Stimulated activated CD8-positive, alpha-beta memory T cell treated with anti-CD3 and anti-CD28 coated beads, Interleukin-15, amount 100 ng/mL, for 1 hour (primary cell): ENCODE measurements at places on chromosomes 7 and 10.
A peak's percentile ranks its signal among the peaks of the same experiment; 100 is the strongest.

- DNase-seq, result peak; percentile 46
These were observed 3.0 kb upstream of the DLX5 start for GRCh38 chr7:97027427-97028234.

- no peak for DNase-seq
These were observed 33.7 kb downstream of the R3HCC1L start for GRCh38 chr10:98168147-98168546.

GRCh38 chr7:3370068-3370830 lies 69.2 kb downstream of the SDK1 start:
- no peak for DNase-seq

GRCh38 chr7:67462781-67463191 lies 466.2 kb downstream of the TYW1 start:
- no peak for DNase-seq

GRCh38 chr7:157506268-157506667 lies 169.5 kb downstream of the DNAJB6 start:
- no peak for DNase-seq

DNA sequence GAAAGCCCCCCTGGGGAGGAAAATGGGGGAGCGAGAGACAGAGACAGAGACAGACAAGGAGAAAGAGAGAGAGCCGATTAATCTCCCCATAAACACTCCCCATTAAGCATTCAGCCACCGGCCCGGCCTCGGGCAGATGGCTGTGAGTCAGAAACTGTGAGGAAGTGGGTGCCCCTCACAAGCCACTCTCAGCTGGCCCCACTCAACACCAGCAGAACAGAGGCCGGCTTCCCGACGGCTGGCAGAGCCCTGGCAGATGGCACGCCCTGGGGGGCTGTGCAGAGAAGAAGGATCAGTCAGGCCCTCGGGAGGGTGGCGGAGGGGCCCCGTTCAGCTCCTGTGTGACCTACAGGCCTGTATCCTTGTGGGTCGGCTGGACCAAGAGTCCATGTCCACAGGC lies 41.2 kb downstream of the CAMK2B start:
- no peak for DNase-seq

DNA sequence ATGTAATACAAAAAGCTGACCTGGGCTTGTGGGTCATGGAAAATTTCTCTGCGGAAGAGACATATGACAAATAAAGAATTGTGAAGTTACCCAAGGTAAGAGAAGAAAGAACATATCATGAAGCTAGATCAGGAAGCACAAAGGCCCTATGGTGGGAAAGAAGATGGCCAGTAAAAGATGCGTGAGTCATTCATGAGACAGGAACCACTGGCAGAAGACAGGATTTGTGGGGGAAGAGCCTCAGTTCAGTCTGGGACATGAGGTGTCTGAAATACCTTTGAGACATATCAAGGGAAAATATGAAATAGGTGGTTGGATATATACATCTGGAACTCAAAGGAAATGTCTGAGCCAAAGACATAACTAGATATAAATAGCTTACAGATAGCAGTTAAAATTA lies 27.7 kb upstream of the AMPH start:
- no peak for DNase-seq

DNA sequence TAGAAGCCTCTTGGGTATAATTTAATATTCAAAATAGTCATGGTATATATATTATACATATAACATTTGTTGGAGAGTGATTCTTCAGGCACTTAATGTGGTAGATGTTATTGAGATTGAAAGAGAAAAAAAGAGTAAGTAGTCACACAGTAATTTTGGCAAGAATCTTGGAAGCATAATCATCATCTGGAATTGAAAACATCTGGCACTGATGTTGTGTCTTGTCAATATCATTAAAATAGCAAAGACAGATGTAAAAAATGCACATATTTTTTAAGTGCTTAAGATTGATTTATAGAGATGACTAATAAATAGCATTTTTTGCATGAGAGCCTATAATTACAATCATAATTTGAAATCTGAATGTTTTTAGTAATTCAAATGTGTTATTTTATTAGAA lies 9.5 kb downstream of the SEMA3D start:
- DNase-seq, result no peak

GRCh38 chr7:17618652-17618974 lies 320.2 kb downstream of the AHR start:
- DNase-seq, result no peak

- DNase-seq, result no peak
These were observed 4.7 kb downstream of the DNAH11 start for GRCh38 chr7:21547501-21547900.

DNA sequence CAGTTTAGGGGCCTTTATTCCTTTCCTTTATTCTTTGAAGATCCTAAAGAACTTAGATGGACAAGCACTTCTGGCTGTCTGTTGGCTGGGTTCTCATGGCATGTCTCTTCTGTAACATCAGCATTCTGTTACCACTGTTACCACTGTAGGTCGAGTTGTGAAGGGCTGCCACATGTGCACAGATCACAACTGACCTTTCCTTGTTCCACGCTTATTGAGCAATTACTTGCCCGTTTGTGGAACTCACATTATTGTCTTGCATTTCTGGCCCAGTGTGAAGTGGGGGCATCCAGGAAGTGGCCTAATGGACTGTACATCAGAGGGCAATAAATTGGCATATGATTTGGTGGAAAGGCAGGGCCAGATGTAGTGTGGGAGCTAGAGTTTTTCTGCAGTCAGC lies 23.7 kb downstream of the GBF1 start:
- DNase-seq, result no peak

DNA sequence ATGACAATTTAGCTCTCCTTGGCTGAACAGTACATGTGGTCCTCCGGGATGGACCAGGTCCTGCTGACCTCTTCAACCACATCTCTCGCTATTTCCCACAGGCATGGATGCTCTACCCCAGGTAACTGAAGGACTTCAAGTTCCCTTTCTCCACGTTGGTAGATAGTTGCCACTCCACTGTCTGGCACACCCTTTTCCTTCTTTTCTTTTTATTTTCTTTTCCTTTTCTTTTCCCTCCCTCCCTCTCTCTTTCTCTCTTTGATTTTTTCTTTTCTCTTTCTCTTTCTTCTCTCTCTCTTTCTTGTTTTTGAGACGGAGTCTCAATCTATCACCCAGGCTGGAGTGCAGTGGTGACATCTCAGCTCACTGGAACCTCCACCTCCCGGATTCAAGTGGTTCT lies 2.8 kb upstream of the ACBD7 start:
- no peak for DNase-seq

GRCh38 chr7:27193335-27194001 lies 6.4 kb downstream of the HOXA13 start:
- no peak for DNase-seq

DNA sequence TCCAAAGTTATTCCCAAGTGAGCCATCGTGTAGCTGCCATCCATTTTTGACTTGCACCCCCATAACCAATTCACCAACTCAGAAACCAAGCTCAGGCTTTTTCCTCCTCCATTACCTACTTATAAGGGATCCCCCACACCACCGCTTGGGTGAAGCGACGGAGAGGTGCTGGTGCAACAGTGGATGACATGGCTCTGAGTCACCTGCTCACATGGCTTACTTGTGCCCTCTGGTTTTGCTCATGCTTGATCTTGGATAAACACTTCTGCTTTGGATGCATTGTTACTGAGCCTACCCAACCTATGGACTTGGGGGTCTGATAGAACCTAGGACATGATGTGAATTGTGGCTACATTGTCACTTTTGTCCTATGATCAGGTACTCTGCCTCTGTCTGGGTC lies 12.0 kb upstream of the AKR1B1 start:
- no peak for DNase-seq

GRCh38 chr7:134832367-134832766 lies 52.9 kb downstream of the CALD1 start:
- no peak for DNase-seq

- no peak for DNase-seq
These were observed 657.8 kb downstream of the SORCS1 start for GRCh38 chr10:106506526-106507283.

DNA sequence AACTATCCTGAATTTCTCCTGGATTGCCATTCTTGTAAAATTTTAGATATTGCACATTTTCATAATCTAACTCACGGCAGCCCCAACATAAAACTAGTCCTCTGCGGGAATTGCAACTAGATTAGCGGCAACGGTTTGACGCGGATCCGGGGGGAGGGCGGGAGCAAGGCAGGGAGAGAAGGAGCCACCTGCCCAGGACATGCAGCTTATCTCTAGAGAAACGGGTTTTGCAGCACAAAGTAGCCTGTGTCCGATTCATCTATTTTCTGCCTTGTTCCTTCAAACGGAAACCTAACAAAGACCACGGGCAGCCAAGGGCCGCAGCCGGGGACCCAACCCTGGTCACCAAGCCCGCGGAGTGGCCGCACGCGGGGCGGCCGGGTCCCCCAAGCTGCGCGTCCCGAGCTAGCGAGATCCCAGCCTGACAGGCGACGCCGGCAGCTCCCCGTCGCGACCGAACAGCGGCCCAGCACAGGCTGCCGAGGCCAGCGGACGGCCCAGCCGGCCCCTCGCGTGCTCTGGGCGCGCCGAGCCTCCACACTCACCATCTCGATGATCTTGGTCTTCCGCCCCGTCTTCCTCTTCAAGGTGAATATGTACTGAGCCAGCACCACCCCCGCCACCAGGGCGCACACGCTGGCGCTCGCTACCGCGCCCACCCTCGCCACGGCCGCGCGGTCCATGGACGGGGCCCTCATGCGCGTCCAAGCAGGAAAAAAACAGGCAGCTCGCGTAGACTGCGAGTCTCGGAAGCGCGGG lies at the start of gene NT5C3A:
Gene NT5C3A (minus strand): TSS at position 754 of the 759 bp plus-strand sequence. CDS start 71 bp downstream, at position 683.
- no peak for DNase-seq

DNA sequence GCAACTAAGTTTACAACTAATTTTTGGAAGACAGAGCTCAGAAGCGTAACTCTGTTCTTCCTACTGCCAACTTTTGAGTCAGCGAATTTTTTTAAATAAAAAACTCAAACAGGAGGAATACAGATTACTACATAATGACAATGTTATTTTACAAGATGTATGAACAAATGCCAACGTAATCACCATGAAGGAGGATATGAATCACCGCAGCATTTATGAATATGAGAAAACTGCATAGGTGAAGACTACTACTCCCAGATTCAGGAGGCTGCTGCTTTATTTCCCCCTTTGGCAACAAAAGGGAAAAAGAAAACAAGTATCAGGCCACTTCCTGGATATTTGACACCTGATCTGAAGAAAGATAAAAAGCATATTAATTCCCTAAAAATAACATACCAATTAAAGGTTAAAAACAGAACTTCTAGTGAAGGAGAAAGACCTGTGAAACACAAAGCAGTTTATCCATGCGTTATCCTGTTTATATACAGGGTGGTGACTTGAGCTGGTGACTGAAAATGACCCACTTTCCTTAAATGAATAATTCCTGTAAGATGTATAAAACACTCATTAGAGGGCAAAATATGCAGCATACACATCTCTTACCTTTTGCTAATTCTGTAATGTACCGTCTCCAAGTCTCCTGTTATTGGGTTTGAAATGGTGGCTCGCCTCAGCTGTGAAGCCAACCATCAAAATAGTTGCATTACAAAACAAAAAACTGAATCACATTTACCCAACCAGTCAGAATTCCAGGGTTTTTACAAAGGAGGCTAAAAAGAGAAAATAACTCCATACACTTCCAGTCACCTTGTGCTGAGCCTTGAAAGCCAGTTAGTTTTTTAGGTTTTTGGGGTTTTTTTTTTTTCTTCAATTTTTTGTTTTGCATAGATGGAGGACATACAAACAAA lies 52.0 kb downstream of the P4HA1 start:
- no peak for DNase-seq

DNA sequence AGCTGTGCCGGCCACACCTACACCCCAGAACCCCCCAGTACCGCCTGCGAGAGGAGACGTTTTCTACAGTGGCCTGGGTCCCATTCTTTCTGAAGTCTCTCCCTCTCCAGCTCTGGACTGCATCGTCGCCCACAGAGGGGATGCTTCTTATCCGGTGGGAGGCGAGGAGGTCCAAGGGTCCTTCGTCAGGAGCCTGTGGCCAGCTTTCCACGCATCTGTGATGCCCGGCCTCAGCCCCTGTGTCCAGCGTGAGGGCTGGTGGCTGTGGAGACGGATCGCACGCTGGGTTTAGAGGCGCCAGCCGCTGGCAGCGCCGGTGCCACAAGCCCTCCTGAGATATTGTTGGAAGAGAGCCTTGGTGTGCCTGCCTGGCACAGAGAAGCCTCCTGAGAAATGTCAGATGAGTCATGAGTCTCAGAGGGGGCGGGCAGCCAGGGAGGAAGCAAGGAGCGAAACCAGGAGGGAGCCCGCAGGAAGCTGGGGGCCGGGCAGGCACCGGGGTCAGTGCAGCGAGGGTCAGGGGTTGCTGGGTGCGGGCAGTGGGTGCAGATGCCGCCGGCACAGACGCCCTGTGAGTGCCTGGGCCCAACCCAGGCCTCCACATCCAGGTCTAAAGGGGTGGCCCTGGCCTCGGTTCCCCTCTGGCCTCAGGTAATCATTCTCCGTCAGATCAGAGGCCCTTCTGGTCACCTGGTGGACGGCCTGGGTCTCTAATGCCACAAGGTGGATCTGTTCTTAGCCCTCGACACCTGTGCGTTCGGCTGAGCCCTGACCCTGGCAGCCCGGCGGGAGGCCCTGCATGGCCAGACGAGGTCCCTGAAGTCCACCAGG lies 86.0 kb upstream of the DIP2C start:
- DNase-seq, result no peak

DNA sequence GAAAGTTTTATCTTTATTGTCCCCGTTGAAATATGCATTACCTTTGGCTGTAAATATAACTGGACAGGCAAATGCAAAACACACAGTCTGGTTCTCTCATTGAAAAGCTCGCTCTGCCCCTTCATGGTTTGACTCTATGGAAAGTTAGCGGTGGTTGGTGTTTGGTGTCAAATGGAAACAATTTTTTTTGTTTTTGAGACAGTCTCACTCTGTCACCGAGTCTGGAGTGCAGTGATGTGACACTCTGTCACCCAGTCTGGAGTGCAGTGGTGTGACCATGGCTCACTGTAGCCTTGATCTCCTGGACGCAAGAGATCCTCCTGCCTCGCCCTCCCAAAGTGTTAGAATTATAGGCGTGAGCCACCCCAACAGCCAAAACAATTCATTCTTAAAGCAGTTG lies 149.7 kb downstream of the LRRC4 start:
- DNase-seq, result no peak

DNA sequence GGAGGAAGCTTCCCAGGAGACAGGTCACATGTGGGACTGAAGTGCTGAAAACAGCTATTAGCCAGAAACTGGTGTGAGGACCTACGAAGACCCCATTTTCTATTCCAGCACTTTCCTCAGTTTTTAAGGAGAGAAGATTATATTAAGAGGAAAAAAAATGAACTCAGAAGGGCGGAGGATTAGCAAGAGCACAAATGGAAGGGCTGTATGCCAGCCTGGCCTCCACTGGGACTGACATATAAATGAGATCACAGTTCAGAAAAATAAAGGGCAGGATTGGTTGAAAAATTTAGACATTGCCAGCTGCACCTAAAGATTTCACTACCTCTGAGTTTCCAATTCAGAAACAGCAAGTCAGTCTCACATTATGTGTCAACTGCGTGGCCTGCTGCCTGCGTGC lies 53.0 kb downstream of the GSDME start:
- DNase-seq, result no peak

GRCh38 chr7:44058759-44059218 lies 6.6 kb downstream of the PGAM2 start:
- DNase-seq, result no peak
